WTC11 (cell line): ENCODE measurements at places on chromosomes 13 and 19.
A peak's percentile ranks its signal among the peaks of the same experiment; 100 is the strongest.

DNA sequence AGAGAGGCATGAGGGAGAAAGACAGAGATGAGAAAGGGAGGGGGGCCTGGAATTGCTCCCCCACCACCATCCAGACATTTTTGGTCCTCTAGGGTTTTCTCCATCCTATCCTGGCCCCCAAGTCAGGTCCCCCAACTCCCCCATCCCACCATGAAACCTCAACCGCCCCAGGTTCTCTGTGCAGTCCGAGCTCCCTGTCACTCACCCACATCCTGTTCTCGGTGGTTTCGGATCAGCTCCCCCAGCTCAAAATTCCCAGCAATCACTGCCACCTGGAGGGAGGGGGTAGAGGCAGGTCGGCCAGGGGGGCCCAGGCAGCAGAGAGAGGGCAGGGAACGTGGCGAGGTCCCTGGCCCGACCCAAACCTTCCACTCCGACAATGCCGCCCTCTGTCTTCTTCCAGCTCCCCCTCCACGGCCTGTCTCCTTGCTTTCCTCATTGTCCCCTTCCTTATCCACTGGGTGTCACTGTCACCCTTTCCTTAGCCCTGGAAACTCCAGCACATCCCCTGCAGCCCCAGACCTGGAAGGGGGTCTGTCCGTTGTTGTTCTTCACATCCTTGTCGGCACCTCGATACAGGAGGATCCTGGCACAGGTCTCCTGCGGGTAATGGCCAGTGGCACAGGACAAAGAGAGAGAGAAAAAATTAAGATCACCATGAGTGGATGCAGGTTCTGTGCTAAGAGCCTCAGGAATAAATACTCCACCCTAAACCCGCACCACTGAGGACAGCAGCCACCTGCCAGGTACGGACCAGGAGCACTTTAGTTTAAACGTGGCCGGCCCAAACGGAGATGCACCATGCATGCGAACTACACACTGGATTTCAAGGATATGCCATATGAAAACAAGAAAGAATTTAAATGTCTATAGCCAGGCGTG lies 15.4 kb downstream of the SHANK1 start:
- DNase-seq: no peak

GRCh38 chr13:28220166-28220565 lies 81.8 kb downstream of the PAN3 start:
- DNase-seq: no peak

DNA sequence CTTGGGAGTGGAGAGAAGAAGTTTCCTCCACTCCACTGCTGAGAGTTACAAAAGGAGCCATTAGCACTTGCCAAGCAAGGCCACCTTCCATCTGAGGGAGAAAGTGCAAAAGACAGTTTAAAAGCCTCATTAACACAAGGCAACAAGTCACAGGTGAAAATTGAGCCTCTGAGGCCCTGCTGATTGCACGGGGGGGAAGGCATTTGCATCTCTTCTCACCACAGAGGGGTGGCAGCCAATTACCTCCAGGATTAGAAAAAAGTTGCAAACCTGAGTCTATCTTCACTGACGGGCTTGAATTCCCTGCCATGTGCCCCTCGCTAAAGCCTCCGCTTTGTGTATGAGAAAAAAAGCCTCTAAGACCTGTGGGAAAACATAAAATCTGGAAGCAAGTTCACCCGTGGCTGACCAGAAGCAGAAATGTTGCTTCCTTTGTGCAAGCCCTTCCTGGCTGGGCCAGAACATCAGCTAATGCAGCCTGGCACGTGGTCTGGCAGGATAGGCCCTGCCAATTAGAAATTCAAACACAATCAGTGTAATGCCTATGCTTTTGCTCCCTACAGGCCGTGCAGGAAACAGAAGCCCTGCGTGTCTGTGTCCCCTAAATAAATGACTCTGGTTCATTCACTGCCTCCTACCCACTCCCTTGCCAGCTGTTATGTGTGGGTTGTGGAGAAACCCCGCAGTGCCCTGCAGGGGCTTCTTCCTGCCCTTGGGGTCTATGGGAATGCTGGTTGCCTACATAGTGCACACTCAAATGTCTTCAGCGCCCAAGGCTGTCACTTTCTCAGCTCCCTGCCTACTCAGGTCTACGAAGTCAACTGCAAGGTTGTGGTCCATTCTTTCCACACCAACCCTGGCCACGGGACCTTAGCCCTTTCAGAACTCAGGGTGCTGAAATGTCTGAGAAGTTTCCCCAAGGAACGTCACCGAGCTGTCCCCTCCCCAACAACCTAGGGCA lies 150.2 kb downstream of the UQCRFS1 start:
- DNase-seq: no peak

DNA sequence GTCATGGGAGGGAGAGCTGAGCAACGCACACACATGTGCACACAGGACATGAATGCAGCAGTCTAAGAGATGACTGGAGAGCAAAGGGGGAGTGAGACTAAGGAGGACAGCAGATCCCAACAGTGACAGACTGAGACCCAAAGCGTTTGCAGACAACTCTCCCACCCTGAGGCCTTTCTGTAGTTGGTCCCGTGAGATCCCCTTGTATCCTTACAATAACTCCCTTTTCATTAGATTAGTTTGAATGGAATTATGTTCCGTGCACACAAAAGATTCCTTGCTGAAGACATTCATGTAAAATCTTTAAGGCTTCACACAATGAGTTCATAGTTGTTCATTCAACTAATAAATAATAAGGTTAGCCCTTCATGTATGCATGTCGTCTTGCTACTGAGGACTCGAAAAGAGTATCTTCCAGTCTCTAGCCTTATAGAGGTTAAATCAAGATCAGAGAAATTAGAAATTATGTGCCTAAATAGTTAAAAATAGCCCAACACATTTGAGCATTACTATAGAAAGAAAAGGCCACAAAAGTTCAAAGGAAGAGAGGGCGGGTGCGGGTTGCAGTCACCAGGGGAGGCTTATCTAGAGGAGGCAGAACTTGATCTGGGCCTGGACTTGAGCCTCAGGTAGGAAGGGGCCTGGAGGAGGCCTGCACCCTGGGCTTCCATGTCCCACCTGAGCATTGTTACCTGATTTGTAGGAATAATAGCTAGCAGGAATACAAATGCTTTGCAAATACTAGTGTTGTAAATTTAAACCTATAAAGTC lies 3.1 kb upstream of the GTF3A start:
- no peak for DNase-seq

DNA sequence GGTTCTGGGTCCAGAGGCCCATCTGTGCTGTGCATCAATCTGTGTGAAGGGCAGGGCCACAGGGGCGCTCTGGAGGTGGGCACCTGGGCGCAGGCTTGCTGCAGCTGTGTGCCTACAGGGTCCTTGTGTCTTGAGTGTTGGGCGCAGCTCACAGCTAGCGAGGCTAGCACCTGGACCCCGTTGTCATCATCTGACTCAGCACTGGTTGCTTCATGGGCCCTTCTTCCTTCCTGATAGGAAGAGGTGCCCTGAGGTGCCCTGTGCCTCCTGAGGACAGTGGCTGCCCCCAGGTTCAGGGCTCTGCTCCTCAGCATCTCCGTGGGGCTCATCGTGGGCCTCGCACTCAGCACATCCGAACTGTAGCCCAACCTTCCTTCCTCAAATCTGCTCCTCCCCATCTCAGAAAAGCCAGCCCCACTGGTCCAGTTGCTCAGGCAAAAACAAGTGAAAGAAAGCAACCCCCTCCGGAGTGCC lies 54.8 kb downstream of the GATAD2A start:
- DNase-seq: no peak

DNA sequence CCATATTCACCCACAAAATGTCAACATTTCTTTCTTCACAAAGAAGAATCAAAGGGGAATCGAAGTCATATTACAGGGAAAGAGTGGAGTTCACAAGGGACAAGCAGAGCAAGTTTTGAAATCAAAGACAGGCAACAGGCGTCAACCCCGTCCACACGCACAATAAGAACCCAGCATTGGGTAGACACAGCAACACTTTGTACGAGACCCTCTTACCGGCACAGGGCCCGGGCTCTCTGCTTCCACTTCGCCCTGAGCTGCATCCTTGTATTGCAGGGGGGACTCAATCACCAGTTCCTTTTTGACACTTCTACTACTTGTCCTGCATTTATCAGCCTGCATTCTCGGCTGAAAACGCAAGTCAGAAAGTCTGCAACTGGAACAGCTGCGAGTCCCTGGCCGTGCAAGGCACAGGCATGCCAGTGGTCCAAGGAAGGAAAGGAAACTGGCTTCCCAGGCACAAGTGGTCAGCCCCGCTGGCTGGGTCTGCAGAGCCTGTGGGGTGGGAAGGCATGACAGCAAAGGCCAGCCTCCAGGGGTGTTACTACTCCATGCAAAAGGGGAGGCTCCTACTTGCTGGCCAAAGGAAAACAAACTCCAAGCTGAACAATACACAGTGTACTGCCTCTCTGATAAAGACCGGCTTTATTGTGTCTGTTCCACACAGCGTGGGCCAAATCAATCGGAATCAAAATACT lies at the start of gene DOCK9:
Gene DOCK9 (minus strand): TSS at position 497 of the 698 bp plus-strand sequence. CDS start 155 bp downstream, at position 342.
- DNase-seq: peak; percentile 31

GRCh38 chr19:50994129-50994528 lies 7.3 kb downstream of the KLK8 start:
- DNase-seq: no peak

GRCh38 chr13:35498231-35498630 lies 21.7 kb upstream of the MAB21L1 start:
- no peak for DNase-seq

DNA sequence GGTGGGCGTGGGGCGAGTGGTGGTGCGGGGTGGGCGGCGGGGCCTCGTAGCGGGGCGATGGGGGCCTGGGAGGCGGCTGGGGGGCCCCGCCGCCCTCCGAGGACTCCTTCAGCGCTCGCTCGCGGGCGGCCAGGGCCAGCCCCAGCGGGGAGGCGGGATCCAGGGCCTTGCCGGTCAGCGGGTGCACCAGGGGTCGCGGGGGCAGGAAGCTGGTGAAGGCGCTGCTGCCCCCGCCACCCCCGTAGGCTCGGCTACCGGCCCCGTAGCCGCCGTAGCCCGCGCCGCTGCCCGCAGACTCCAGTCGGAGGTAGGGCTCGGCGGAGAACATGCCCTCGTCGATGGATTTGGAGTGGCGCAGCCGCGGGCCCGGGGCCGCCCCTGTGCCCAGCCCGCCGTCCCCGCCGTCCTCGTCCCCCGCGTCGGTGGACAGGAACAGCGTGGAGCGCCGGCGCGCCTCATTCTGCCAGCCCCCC lies 18.6 kb downstream of the C19orf81 start:
- no peak for DNase-seq

- no peak for DNase-seq
These were observed 35.3 kb upstream of the NPAS1 start for GRCh38 chr19:46984077-46985010.

- DNase-seq: no peak
These were observed 62.2 kb upstream of the MYCBP2 start for GRCh38 chr13:77388944-77389624.

- DNase-seq: no peak
These were observed 11.0 kb upstream of the CCL25 start for GRCh38 chr19:8041531-8041931.

DNA sequence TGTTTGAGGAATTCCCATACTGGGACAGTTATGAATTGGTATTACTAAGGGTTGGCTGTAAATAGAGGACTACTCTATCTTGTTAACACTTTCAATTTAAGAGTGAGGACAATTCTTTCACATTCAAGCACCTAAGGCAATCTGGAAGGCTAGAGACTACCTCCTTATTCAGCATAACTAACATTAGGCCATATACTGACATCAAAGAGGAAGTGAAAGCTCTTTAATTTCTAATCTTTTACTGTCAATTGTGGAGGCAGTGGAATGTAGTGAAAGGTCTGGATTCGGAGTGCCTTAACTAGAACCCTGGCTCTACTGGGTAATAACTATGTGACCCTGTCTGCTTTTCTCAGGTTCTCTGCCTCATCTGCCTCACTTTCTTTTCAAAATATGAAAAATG lies 134.0 kb downstream of the UFM1 start:
- no peak for DNase-seq

DNA sequence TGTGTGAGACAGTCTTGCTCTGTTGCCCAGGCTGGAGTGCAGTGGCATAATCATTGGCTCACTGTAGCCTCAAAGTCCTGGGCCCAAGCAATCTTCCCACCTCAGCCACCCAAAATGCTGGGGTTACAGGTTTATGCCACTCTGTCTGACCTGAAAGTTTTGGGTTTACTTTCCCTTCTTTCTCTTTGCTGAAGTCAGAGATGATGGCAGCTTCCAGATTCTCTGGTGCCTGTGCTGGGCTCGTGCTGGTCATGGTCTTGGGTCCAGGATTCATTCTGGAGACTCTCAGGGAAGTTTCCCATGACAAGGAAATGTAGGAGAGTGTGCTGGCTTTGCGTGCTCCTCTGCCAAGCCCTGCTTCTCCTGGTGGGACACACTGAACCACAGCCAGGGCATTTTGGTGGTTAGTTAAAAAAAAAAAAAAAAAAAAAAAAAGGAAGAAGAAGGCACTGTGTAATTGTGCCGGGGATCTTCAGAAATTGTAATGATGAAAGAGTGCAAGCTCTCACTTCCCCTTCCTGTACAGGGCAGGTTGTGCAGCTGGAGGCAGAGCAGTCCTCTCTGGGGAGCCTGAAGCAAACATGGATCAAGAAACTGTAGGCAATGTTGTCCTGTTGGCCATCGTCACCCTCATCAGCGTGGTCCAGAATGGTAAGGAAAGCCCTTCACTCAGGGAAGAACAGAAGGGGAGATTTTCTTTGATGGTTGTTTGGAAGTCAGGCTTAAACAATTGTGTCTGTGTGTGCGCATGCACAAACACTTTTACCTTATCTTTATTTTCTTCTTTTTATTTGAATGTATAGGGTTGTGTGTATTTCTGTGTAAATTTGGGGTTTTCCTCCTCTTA lies at the start of gene ALOX5AP:
Gene ALOX5AP (plus strand): TSS at position 519 of the 847 bp plus-strand sequence. CDS start 63 bp downstream, at position 582.
- DNase-seq: no peak

- DNase-seq: no peak
These were observed 1262.5 kb downstream of the EFNB2 start for GRCh38 chr13:105272660-105273631.

DNA sequence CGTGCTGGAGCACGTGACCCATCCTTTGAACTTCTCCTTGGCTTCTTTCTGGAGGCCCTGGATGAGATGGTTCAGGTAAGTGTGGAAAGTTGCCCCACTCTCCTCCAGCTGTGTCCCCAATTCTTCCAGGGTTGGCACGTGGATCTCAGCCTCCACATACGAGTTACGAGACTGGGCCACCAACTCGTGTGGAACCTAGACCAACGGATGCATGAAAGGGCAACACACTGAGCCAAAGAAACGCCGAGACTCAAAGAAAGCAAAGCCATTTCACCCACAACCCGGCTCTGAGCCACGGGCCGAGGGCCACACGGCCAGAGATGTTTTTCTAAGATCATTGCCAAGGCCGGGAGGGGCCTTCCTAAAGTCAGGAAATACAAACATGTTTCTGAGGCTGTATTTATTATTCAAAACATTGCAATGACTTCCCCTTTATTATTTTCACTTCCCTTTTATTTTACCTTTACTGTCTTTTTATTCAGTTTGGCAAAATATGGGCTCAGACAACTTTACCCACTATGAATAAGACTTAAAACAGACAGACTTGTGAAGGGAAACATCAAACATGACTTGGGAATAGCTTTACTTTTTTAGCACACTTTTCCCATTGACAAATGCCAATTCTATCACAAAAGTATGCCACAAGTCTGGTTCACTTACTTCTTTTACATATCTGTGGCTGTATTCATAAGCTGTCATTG lies 94.6 kb downstream of the KL start:
- no peak for DNase-seq

GRCh38 chr19:48206397-48207093 lies 36.1 kb downstream of the ZSWIM9 start:
- no peak for DNase-seq

GRCh38 chr13:108944760-108945159 lies 315.3 kb downstream of the MYO16 start:
- no peak for DNase-seq
